ENCODE measurements at places on chromosomes 3 and 15. TPM values are rescaled to one million over a fixed set of nuclear protein-coding genes. Genes with fewer than 3 reads are reported as not detected.

Gene RASL12
- polyA plus RNA-seq: 21.6 TPM

Gene LTF
- 5.6 TPM for polyA plus RNA-seq

Gene ATP13A3
- 15.4 TPM for polyA plus RNA-seq

Gene TGM5
- polyA plus RNA-seq: not detected

Gene ACTC1
- 0.83 TPM for polyA plus RNA-seq

Gene SSUH2
- polyA plus RNA-seq: 0.61 TPM

Gene ANKRD34C
- polyA plus RNA-seq: not detected

Gene THSD4
- 3.1 TPM for polyA plus RNA-seq

Gene ZMAT3
- 2.2 TPM for polyA plus RNA-seq

Gene TRH
- polyA plus RNA-seq: not detected

Gene SKOR1
- 0.40 TPM for polyA plus RNA-seq

Gene PLSCR4
- polyA plus RNA-seq: 64.6 TPM

Gene TM4SF1
- 131 TPM for polyA plus RNA-seq

Gene TRIM71
- polyA plus RNA-seq: under 0.01 TPM

Gene ROBO1
- polyA plus RNA-seq: 12.3 TPM

Gene CELSR3
- 0.48 TPM for polyA plus RNA-seq

Gene CCDC54
- not detected for polyA plus RNA-seq

Gene GNAT1
- not detected for polyA plus RNA-seq

Gene FOXL2
- 0.01 TPM for polyA plus RNA-seq

Gene ERICH6
- not detected for polyA plus RNA-seq

Gene EPHB3
- 2.2 TPM for polyA plus RNA-seq

Gene LINGO1
- polyA plus RNA-seq: 1.2 TPM

Gene PLCB2
- polyA plus RNA-seq: 3.3 TPM

Gene CORO2B
- polyA plus RNA-seq: 7.8 TPM

Gene PDCD10
- 41.4 TPM for polyA plus RNA-seq

Gene CSPG5
- 2.1 TPM for polyA plus RNA-seq

Gene CCR4
- 0.05 TPM for polyA plus RNA-seq

Gene SLC28A1
- 0.02 TPM for polyA plus RNA-seq

Gene PIF1
- 0.91 TPM for polyA plus RNA-seq

Gene LRRC31
- polyA plus RNA-seq: not detected

Gene HTR3E
- polyA plus RNA-seq: not detected

Gene RIOX2
- 21.5 TPM for polyA plus RNA-seq

Gene ITIH3
- 2.9 TPM for polyA plus RNA-seq

Gene CA12
- 3.7 TPM for polyA plus RNA-seq

Gene NEDD4
- 1.4 TPM for polyA plus RNA-seq

Gene ZMYND10
- polyA plus RNA-seq: 1.1 TPM

Gene FGF12
- polyA plus RNA-seq: 5.9 TPM

Gene TUSC7
- not detected for polyA plus RNA-seq

Gene TRIM69
- polyA plus RNA-seq: 15.1 TPM

Gene NOX5
- polyA plus RNA-seq: 0.11 TPM

Gene STRA6
- polyA plus RNA-seq: 0.07 TPM

Gene SUSD5
- polyA plus RNA-seq: 0.13 TPM

Gene SLC22A13
- polyA plus RNA-seq: 0.06 TPM

Gene WDR93
- polyA plus RNA-seq: 0.92 TPM

Gene UBA7
- 47.6 TPM for polyA plus RNA-seq

Gene GPR149
- polyA plus RNA-seq: not detected

Gene CTDSPL
- 6.5 TPM for polyA plus RNA-seq

Gene TMEM44
- polyA plus RNA-seq: 9.1 TPM

Gene RTP1
- not detected for polyA plus RNA-seq

Gene FBXO40
- polyA plus RNA-seq: 0.07 TPM

Gene OR5K2
- not detected for polyA plus RNA-seq

Gene C3orf52
- 3.4 TPM for polyA plus RNA-seq

Gene GP9
- polyA plus RNA-seq: not detected

Gene MCF2L2
- 0.12 TPM for polyA plus RNA-seq

Gene ZNF592
- polyA plus RNA-seq: 6.6 TPM

Gene RASGRP1
- 0.76 TPM for polyA plus RNA-seq

Gene TIMP4
- 374 TPM for polyA plus RNA-seq

Gene TNFAIP8L3
- polyA plus RNA-seq: 17.5 TPM

Gene PFKFB4
- polyA plus RNA-seq: 5.2 TPM
